Bronchial epithelial cell (primary cell): ENCODE measurements at places on chromosomes 2 and 18.
A peak's percentile ranks its signal among the peaks of the same experiment; 100 is the strongest.

- no peak for DNase-seq
These were observed 303.8 kb upstream of the TRIB2 start for GRCh38 chr2:12412898-12413305.

DNA sequence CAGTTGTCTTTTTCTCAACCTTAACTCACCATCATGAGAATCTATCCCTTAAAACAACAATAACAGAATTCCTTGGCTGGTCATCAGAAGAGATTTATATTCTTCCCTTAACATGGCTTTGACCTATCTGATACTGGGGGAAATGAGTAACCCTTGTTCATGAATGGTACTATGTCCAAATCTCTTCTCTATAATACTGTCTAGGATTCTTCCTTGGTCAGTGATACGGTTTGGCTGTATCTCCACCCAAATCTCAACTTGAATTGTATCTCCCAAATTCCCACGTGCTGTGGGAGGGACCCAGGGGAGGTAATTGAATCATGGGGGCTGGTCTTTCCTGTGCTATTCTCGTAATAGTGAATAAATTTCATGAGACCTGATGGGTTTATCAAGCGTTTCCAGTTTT is 282.0 kb upstream of the SIX2 start:
- DNase-seq = no peak

GRCh38 chr2:33015421-33016142 is 68.8 kb downstream of the LTBP1 start:
- DNase-seq = peak; percentile 78

DNA sequence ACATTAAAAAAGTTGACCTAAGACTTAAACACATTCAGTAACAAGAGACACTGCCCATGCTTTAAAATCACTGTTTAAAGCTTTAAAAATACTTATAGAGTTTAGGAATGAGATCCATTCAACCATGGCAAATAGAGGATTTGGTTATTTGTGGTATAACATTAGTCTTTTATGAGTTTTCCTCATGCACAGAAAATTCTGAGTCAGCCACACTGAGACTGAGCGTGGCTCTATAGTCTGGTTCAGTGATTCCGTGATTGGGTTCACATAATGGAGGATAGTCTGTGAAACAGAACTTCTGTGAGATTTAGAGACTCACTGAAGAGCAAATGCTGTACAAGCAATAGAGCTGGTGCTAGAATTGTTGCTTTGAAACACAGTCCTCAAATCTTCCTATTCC is 1502.4 kb upstream of the PIK3C3 start:
- DNase-seq = no peak

DNA sequence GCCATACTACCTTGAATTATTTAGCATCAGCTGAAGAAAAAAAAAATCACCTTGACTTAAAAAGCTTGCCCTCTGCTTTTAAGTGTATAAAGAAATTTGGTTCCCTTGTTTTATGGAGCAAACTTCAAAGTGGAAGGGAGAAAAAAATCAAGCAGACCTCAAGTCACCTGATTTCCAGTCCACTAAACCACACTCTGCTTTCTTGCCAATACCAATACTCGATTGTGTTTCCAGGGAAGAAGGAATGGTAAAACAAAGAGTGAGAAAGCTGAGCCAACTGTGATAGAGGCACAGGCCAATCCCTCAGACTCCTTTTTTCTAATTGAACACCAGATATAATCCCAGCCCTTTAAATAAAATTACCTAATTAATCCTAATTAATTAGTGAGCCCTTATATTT is 587.3 kb downstream of the ARHGAP15 start:
- DNase-seq = no peak

GRCh38 chr18:30359521-30359920 is 683.0 kb downstream of the DSC3 start:
- DNase-seq = peak; percentile 37

DNA sequence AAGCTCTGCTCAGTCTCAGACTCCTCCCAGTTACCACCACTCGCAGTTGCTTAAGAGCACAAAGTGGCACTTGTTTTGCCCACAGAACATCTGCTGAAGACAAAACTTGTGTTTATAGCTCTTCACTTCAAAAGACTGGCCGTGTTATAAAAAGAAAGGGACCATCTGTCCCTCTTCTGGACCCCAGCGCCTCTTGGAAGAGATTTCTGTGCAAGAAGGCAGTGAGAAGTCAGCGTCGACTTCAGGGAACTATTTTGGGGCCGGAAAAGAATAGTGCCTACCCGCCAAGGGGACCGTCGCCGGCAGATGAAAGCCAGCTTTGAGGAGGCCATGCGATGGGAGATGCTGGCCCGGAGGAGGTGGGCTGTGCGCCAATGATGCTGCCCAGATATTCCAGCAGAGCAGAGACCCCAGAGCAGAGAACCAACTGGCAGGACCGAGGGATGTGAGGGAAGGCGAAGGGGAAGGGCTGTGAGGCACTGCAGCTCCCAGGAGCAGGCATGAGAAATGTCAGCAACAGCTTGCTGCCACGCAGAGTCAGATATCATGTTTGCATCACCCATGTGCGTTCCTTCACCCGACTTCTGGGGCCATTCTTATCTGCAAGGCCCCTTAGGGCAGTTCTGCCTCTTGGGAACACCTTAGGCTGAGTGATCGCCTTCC is 270.9 kb downstream of the ATAD2B start:
- DNase-seq = no peak

- DNase-seq = no peak
These were observed 133.4 kb upstream of the SPATS2L start for GRCh38 chr2:200172944-200173581.

DNA sequence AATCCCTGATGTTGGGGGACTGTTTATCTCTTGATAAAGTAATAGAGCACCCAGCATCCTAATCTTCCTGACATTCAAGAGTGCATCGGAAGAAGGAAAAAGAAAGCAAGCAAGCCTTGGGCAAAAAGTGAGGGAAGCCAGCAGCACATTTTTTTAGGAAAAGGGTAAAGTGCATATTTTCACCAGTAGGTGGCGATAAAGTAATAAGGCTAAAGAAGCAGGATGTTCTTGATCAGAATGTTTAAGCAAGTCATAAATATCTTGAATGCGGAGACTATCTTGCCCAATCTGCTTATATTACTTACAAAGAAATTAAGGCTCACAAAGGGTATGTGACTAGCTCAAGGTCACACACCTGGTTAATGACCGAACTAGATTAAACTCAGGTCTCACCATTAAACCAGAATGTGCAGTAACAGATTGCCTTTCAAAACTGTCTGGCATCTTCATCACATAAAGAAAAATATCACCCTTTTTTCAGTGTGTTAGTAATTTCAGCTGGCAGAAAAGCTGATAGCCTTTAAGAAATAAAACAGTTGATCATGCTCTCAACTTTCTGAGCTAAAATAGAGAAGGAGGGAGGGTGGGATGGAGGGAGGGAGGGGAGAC is 83.8 kb downstream of the VIT start:
- DNase-seq = peak; percentile 62

GRCh38 chr2:195368249-195369217 is 288.5 kb upstream of the SLC39A10 start:
- no peak for DNase-seq

DNA sequence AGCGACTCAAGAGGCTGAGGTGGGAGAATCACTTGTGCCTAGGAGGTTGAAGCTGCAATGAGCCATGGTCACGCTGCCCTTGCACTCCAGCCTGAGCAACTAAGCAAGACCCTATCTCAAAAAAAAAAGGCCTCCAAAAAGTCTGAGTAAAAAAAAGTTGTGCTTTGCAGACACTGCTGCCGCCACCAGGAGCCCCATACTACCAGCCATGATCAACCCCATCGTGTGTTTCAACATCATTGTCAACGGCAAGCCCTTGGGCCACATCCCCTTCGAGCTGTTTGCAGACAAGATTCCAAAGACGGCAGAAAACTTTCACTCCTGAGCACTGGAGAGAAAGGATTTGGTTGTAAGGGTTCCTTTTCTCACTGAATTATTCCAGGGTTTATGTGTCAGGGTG is 137.1 kb downstream of the INO80D start:
- no peak for DNase-seq

DNA sequence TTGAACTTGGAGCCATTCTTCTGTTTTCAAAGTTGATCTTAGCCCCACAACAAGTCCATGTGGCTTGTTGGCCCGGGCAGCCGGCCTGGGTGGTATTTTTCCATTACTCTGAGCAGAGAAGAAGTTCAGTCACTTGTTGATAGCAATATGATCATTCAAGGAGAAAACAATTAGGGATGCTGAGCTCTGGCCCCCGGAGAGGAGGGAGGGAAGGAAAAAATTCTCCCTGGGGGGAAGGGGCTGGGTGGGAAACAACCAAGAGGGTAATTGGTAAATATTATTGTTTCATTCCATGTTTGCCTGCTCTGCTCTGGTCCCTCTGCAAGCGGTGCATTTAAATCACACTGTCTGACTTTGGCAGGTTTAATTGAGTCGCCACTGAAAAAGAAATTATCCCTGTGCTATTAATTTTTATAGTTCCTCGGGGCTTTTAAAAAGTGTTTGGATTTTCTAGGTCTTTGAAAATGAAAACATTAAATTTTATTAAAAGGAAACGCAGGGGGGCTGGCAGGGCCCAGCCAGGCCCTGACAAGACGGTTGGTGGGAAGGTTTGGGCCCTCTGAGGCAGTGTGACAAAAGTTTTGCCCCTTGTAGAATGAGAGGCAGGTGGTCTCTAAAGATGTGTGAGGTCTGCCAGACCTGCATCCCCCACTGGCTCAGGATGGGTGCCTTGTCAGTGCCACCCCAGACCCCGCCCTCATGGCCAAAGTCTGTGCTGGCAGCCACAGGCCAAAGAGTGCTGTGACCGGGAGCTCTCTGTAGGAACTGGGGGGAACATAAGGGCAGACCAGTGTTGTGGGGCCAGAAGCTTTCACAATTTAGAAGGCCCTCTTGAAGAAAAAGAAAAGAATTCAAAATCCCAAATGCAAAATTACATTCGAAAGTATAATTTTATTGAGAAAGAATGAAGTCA is 52.5 kb upstream of the SLC14A2 start:
- DNase-seq = no peak

- no peak for DNase-seq
These were observed 533 bp downstream of the CXCR4 start for GRCh38 chr2:136117391-136117841.

DNA sequence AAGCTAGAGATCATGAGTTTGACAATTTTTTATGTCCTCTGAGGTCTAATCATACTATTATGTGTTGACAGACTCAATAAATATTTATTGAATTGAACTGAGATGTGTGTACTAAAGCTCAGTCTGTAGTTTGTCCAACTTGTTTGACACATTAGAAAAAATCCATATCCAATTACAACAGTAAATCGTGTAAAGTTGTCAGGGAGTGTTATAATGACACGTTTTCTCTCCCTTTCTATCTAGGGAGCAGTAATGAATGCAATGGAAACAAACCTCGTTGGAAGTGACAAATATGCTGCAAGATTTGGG is 28.4 kb downstream of the ITGA4 start:
- DNase-seq = no peak

DNA sequence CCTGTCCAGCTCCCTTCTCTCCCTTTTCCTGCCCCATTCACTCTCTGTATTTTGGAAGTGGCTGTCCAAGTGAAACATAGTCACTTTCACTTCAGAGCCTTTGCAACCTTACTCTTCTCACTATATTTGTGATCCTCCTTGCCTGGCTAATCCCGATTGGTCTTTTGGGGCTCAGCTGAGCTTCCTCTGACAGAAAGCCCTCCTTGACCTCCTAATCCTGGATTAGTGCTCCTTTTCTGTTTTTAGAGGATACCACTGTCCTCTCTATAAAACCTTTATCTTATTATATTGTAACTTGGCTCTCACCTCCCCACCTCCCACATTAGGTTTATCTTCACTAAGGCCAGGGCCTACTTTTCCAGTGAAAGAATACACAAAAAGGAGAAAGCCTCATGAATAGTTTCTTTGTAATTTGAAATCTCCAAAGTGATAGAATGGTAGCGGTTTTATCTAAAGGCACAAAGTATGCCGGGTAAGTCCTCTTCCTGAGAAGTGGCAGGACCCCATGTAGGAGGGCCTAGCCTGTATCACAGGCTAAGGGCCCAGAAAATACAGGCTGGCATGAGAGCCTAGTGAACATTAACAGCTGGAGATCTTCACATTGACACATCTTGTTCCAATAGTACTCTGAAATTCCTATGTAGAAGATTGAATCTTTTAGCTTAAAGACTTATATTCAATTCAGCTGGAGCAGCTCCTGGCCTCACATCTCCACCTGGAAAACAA is 83.1 kb upstream of the GAREM1 start:
- DNase-seq = no peak

- DNase-seq = peak; percentile 11
These were observed 50.9 kb downstream of the COL3A1 start for GRCh38 chr2:189024901-189025618.

DNA sequence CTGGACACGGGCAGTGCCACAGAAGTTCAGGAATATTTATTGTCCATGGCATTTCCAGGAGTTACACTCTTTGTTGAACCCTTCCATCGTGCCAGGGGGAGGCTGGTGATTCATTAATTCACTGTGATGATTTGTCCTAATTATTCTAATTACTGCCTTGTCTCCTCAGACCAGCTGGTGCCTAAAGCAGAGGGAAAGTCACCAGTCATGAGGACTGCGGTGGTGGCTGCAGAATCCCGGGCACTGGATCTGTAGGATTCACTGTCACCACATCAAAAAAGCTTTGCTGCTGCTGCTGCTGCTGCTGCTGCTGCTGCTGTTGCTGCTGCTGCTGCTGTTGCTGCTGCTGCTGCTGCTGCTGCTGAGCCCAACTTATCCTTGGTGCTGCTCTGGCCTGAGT is 908.2 kb downstream of the TSN start:
- DNase-seq = no peak

DNA sequence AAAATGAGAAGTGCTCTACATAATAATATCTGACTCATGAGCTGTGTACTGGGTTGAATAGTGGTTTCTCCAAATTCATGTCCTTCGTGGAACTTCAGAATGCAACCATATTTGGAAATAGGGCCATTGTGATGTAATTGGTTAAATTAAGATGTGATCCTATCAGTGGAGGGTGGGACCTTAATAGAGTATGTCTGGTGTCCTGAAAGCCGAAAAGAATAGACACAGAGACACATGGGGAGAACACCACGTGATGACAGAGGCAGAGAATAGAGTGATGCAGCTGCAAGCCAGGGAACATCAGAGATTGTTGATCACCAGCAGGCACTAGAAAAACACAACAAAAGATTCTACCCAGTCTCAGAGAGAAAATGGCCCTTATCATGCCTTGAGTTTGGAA is 310.1 kb downstream of the EXOC6B start:
- no peak for DNase-seq

GRCh38 chr2:109387221-109387735 is 226.5 kb downstream of the SEPTIN10 start:
- DNase-seq = no peak
